Sciatic nerve (tissue), 2 donors: ENCODE measurements at places on chromosomes 4 and X. TPM values are rescaled to one million over a fixed set of nuclear protein-coding genes. Genes with fewer than 3 reads are reported as not detected.

Gene HMGN5
- 9.5 TPM for total RNA-seq

Gene MMGT1
- total RNA-seq, result 26.9 TPM

Gene CABS1
- not detected for total RNA-seq

Gene RAB33A
- not detected for total RNA-seq

Gene SGCB
- total RNA-seq, result 154 TPM

Gene ADRA2C
- 4.8 TPM for total RNA-seq

Gene G3BP2
- 87.7 TPM for total RNA-seq

Gene ARHGAP36
- total RNA-seq, result not detected

Gene XIAP
- total RNA-seq, result 62.0 TPM

Gene LAP3
- total RNA-seq, result 77.7 TPM

Gene GLRA3
- total RNA-seq, result not detected

Gene CTAG2
- not detected for total RNA-seq

Gene SLITRK2
- total RNA-seq, result 10.8 TPM

Gene F9
- total RNA-seq, result not detected

Gene ADAM29
- not detected for total RNA-seq

Gene VCX3B
- not detected for total RNA-seq

Gene FGFBP1
- not detected for total RNA-seq

Gene AFAP1
- total RNA-seq, result 64.5 TPM

Gene RFC1
- 54.6 TPM for total RNA-seq

Gene MAGEA10
- total RNA-seq, result not detected

Gene YY2
- total RNA-seq, result 2.1 TPM
